ENCODE measurements at places on chromosomes 11 and 22.

DNA sequence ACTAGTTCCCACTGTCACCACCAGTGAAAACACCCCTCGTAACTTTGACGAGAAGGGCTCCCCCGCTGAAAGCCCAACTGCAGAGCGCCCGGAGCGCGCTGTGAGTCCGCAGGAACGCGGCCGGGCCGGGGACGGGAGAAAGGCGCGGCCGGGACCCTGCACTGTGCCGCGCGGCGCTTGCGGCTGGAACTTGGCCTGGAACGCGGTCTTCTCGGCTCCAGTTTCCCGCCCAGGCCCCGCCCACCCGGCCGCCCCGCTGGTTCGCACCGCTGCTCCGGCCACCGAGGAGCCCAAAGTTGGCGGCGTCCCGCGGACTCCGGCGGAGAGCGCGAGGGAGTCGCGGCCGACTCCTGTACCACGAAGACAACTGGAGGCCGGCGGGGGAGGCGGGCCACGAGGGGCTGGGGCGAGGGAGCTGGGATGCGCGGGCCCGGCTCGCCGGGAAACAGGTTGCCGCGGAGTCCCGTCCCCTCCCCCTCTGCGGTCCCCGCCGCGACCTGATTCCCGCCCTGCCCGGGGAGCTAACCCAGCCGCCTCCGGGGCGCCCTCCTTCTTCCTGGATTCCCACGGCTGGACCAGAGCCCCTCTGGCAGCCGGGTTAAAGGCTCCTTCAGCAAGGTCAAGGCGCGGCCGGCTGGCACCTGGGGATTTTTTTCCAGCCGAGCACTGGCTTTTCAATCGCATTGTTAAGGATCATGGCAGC is 3.4 kb downstream of the TENM4 start:
- H3K4me3 ChIP-seq, result peak overlapping the region; percentile 59
- H3K4me1 ChIP-seq, result peaks cover 56% of the 10 kb centered on the region
- peak; percentile 30 for DNase-seq
- peak overlapping the region; percentile 80 for H3K27ac ChIP-seq
- H3K27me3 ChIP-seq, result peaks cover 92% of the 10 kb centered on the region

DNA sequence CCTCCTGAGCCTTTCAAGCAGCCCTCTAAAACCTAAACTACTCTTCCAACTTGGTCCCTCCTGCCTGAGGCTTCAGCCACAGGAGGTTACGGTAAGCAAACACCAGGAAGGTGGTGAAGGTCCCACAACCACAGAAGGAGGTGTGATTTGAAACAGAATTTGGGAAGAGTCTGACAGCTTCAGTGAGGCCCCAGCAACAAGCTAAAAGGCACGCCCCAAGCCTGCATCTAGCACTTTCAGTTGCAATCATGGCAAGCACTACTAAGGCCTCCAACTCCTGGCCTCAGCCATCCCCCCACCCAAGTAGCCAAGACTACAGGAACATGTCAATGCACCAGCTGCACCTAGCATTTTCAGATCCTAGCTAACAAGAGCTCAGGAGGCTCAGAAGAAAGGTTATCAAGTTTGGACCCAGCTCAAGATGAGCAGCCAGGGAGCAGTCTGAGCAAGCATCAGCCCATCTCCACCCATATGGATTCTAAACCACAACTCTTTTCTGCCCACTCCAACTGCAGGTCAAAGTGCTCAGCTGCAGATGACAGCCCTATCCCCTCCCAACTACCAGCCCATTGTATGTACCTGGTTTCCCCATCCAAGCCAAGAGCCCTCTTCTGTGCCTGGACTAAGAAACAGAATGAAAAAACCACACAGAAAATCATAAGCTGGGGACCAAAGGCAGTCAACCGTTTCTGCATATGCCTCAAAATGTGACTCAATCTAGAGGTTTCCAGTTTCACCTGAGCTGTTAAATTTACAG is 10.4 kb upstream of the AHNAK start:
- H3K36me3 ChIP-seq, result no peaks in the 10 kb centered on the region
- no peaks in the 10 kb centered on the region for H3K27me3 ChIP-seq
- DNase-seq, result no peak

GRCh38 chr11:10611979-10612862 is 43.8 kb upstream of the LYVE1 start:
- H3K36me3 ChIP-seq, result no peaks in the 10 kb centered on the region
- DNase-seq, result no peak
- no peak overlapping the region for H3K4me3 ChIP-seq
- no peaks in the 10 kb centered on the region for H3K4me1 ChIP-seq
- H3K27ac ChIP-seq, result no peak overlapping the region

- no peak for DNase-seq
- no peaks in the 10 kb centered on the region for H3K36me3 ChIP-seq
- H3K27ac ChIP-seq, result no peak overlapping the region
- H3K27me3 ChIP-seq, result peaks cover 15% of the 10 kb centered on the region
Measured at GRCh38 chr22:35547987-35548721, 7.5 kb downstream of the RASD2 start.

DNA sequence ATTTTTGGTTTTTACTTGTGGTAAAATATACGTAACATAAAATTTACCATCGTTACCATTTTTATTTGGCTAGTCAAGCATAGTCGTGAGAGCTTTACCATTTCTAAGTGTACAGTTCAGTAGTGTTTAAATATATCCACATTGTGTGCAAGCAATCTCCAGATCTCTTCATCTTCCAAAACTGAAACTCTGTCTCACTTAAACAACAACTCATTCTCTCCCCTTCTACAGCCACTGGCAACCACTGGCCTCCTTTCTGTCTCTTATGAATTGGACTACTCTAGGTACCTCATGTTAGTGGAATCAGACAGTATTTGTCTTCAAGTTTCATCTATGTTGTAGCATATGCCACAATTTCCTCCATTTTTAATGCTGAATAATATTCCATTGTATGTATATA is 37.4 kb downstream of the SMC1B start:
- no peaks in the 10 kb centered on the region for H3K27me3 ChIP-seq
- no peaks in the 10 kb centered on the region for H3K36me3 ChIP-seq
- no peak overlapping the region for H3K27ac ChIP-seq
- H3K4me3 ChIP-seq, result no peak overlapping the region
- DNase-seq, result no peak

- DNase-seq, result no peak
- H3K36me3 ChIP-seq, result no peaks in the 10 kb centered on the region
- peaks cover 24% of the 10 kb centered on the region for H3K4me1 ChIP-seq
- no peaks in the 10 kb centered on the region for H3K27me3 ChIP-seq
- H3K4me3 ChIP-seq, result no peak overlapping the region
Measured at GRCh38 chr22:37496651-37497050, 10.5 kb upstream of the MFNG start.

DNA sequence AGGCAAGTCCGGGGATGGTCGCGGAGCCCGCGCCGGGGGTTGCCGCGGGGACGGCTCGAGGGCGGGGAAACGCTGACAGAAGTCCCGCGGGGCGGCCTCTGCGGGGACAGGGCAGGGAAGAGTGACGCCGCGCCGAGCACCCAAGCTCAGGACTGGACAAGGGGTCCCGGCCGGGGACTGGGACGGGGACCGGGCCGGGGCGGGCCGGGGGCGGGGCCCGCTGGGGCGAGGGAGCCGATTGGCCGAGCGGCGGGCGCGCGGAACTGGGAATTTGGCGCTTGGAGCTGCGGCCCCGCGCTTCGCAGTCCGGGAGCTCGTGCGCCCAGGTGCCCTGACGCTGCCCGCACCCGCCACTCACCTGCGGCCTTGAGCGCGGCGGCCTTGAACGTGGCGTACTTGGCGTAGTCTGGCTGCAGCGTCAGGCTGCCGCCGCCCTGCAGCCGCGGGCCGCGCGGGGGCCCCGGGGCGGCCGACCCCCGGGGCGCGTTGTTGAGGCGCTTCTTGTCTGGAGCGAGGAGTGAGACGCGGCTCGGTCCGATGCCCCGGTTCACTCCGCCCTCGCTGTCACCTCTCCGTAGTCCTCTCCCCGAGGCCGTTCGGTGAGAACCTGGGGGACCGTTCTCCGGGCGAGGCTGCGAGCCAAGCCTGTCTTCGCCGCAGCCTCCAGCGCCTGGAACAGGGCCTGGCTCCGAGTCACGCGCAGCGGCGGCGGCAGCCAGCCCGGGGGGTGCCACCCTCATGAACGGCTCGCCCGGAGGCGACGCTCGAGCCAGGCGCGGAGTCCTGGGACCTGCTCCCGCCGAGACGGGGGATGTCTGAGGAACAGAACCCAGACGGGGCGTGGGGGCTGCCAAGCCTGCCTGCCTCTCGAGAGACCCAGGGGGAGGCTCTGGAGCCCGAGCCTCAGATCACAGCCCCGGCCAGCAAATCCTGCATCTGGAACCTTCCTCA is 4.5 kb downstream of the SHISA8 start:
- no peak overlapping the region for H3K27ac ChIP-seq
- H3K4me3 ChIP-seq, result peak overlapping the region; percentile 26
- H3K36me3 ChIP-seq, result peaks cover 2% of the 10 kb centered on the region
- no peaks in the 10 kb centered on the region for H3K4me1 ChIP-seq

- H3K27ac ChIP-seq, result no peak overlapping the region
- H3K4me1 ChIP-seq, result peaks cover 7% of the 10 kb centered on the region
- H3K27me3 ChIP-seq, result no peaks in the 10 kb centered on the region
- no peaks in the 10 kb centered on the region for H3K36me3 ChIP-seq
Measured at GRCh38 chr11:13468750-13469149, 5.7 kb upstream of the BTBD10 start.

DNA sequence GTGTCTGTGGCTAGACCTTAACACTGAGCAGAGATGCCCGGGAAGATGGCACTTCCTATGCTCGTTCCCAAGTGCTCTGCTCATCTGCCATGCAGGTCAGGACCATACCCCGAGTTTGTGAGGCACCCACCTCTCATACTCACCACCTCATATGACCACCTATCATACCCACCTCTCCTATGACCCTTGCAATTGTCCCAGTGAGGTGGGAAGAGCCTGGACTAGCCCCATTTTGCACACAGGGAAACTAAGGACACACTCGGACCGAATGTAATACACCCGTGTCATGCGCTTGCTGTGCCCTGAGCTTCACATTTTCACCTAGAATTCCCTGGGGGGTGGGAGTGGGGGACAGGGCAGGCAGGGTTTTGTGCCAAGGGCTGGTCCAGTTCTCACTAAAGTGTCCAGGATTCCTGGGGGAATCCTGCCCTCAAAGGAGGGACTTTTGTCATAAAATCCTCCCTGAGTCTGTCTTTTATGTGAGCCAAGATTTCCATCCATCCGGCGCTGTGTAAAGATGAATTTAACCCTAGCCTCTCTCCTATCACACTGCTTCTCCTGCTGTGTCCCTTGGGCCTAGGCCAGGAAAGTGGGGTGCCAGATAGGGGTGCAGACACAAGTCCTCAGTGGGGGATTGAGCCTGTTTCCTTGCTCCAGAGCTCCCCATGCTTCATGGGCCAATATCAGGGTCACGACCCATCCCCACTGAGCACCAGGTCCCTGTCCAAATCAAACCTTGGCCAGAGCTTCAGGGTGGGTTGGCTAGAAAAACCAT is 20.0 kb downstream of the TPBGL start:
- H3K27ac ChIP-seq, result no peak overlapping the region
- H3K4me1 ChIP-seq, result peaks cover 7% of the 10 kb centered on the region
- no peak for DNase-seq
- no peak overlapping the region for H3K4me3 ChIP-seq

DNA sequence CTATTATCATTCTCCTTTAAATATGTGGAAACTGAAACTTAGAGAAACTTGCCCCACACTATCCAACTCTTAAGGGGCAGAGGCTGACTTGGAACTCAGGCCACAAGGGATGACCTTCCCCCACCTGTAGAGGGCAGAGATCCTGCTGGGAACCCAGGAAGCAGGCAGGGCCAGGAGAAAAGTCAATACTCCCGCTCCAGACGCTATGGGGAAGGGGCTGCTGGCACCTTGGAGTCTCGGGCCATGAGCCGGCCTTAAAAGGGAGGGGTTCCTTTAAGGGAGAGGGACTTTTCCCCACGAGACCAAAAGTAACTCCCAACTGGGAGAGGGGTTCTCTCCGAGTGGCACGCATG is 620 bp upstream of the ANO5 start:
- H3K4me1 ChIP-seq, result peaks cover 23% of the 10 kb centered on the region
- H3K27ac ChIP-seq, result no peak overlapping the region
- H3K27me3 ChIP-seq, result no peaks in the 10 kb centered on the region
- H3K4me3 ChIP-seq, result peak overlapping the region; percentile 45

DNA sequence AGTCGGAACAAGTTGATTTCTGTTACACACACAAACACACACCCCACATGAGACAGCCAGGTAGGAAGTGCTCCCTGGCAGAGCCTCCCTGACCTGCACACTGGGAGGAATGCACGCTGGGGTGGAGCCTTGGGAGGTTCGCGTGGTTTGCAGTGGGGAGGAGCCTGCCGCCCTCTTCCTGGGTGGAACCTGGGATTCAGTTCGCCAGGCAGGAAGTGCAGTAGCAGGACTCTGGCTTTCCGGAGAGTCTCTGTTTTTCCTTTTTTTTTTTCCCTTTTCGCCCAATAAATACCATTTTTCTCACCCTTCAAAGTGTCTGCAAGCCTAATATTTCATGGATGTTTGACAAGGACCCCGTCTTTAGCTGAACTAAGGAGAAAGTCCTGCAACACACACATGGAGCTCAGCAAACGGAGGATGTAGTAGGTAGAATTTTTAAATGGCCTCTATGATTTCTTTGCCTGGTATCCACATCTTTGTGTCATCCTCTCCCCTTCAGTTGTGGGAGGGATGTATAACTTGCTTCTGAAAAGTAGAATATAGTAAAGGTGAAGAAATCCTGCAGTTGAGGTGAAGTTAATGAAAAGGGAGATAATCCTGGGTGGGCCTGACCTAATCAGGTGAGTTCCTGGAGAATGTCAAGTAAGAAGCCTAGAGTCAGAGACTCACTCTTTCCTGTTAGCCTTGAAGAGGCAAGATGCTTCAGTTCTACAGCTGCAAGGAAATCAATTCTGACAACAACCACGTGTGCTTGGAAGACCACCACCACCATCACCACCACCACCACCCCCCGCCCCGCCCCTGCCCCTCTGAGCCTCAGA is 72.9 kb downstream of the PIWIL4 start:
- H3K4me1 ChIP-seq, result no peaks in the 10 kb centered on the region
- H3K27ac ChIP-seq, result no peak overlapping the region
- DNase-seq, result no peak
- H3K27me3 ChIP-seq, result no peaks in the 10 kb centered on the region

DNA sequence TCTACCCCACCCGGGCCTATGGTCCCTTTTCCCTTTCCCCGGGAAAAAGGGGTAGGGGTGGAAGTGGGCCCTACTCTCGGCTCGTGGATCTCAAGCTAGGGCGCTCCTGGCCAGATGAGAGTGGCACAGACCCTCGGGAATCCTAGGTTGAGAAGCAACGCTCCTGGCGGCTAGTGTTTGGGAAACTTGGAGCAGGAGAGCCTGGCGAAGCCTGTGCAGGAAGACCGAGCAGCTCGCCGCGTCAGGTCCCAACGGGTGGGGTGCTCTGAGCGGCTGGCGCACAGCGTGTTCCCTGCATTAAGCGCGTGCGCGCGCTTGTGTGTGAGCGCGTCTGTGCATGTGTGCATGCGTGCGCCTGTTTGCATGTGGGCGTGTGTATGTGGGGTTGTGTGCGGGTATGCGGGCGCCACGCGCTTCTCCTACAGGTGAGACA is 7.1 kb upstream of the FLI1 start:
- no peak for DNase-seq
- no peak overlapping the region for H3K4me3 ChIP-seq
- peaks cover 60% of the 10 kb centered on the region for H3K4me1 ChIP-seq
- H3K27ac ChIP-seq, result no peak overlapping the region
- H3K27me3 ChIP-seq, result peaks cover 98% of the 10 kb centered on the region
- H3K36me3 ChIP-seq, result no peaks in the 10 kb centered on the region

- no peaks in the 10 kb centered on the region for H3K27me3 ChIP-seq
- H3K36me3 ChIP-seq, result no peaks in the 10 kb centered on the region
- no peak overlapping the region for H3K4me3 ChIP-seq
- no peaks in the 10 kb centered on the region for H3K4me1 ChIP-seq
Measured at GRCh38 chr22:29503811-29504372, 23.9 kb downstream of the NEFH start.

GRCh38 chr22:34866081-34866480 is 199.9 kb upstream of the ISX start:
- H3K27me3 ChIP-seq, result no peaks in the 10 kb centered on the region
- no peaks in the 10 kb centered on the region for H3K4me1 ChIP-seq

GRCh38 chr22:40951795-40952605 is 822 bp downstream of the RBX1 start:
- no peaks in the 10 kb centered on the region for H3K27me3 ChIP-seq
- H3K4me1 ChIP-seq, result peaks cover 18% of the 10 kb centered on the region
- H3K27ac ChIP-seq, result peak overlapping the region; percentile 99
- peak overlapping the region; percentile 84 for H3K4me3 ChIP-seq
